IMR-90 (cell line): ENCODE measurements at places on chromosomes 13 and 19. TPM values are rescaled to one million over a fixed set of nuclear protein-coding genes. Genes with fewer than 3 reads are reported as not detected.

Gene KLK8
- not detected in 2 replicates for polyA plus RNA-seq

DNA sequence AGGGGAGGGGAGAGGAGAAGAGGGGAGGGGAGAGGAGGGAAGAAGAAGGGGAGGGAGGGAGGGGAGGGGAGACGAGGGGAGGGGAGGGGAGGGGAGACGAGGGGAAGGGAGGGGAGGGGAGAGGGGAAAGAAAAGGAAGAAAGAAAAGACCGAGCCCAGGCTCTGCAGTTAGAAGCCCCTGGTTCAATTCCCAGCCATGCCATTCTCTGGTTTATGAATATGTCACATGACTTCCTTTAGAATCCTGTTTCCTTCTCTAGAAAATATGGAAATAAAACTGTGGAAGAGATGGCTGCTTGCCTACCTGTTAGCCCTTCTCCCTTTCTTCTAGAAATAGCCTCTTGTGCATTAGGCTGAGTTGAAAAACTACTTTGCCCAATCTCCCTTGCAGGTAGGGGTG is 14.3 kb downstream of the TNNT1 start:
- no peak for DNase-seq
- no peak overlapping the region for H3K4me3 ChIP-seq
- peaks cover 29% of the 10 kb centered on the region for H3K27me3 ChIP-seq
- H3K4me1 ChIP-seq: no peaks in the 10 kb centered on the region
- no peaks in the 10 kb centered on the region for H3K36me3 ChIP-seq

GRCh38 chr13:80477661-80478443 is 136.9 kb upstream of the SPRY2 start:
- no peak for DNase-seq
- H3K27me3 ChIP-seq: no peaks in the 10 kb centered on the region
- H3K4me3 ChIP-seq: no peak overlapping the region
- no peak overlapping the region for H3K27ac ChIP-seq

GRCh38 chr13:25571237-25571636 is 199.5 kb downstream of the ATP8A2 start:
- no peak overlapping the region for H3K4me3 ChIP-seq
- DNase-seq: no peak
- H3K36me3 ChIP-seq: no peaks in the 10 kb centered on the region
- H3K4me1 ChIP-seq: no peaks in the 10 kb centered on the region
- H3K27me3 ChIP-seq: no peaks in the 10 kb centered on the region

Gene CASP14
- polyA plus RNA-seq: not detected in 2 replicates

GRCh38 chr19:2511991-2512390 is 36.1 kb downstream of the GADD45B start:
- no peaks in the 10 kb centered on the region for H3K27me3 ChIP-seq
- no peak overlapping the region for H3K4me3 ChIP-seq
- H3K4me1 ChIP-seq: peaks cover under 1% of the 10 kb centered on the region; the same call in 1 of the 2 replicates

Gene SPACA7
- polyA plus RNA-seq: not detected in 2 replicates

DNA sequence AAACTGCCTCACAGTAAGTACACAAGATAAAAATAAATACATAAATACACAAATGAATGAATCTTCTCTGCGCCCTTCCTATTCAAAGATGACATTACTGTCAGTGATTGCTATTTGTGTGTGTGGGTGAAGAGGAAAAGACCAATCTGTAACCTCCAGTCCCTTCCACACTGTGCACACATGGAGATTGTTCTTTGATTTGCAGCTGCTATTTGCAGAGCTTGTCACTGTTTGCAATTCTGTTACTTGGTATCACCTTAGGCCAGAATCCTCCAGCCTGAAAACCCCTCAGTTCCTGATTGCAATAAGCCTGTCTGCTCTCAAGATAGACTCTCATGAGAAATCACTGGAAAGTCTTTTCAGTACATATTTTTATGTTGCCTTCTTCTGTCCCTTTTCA is 1314.9 kb downstream of the PCDH9 start:
- no peak for DNase-seq
- no peak overlapping the region for H3K4me3 ChIP-seq
- H3K4me1 ChIP-seq: peaks cover 6% of the 10 kb centered on the region; the same call in 1 of the 2 replicates
- no peaks in the 10 kb centered on the region for H3K27me3 ChIP-seq
- no peak overlapping the region for H3K27ac ChIP-seq

GRCh38 chr13:20544201-20544923 is 18.7 kb upstream of the CRYL1 start:
- no peak for DNase-seq
- no peak overlapping the region for H3K4me3 ChIP-seq
- H3K27me3 ChIP-seq: no peaks in the 10 kb centered on the region
- no peaks in the 10 kb centered on the region for H3K4me1 ChIP-seq
- H3K36me3 ChIP-seq: no peaks in the 10 kb centered on the region

Gene CCNA1
- 0.07 TPM in 1 of 2 replicates, not detected in the other for polyA plus RNA-seq

DNA sequence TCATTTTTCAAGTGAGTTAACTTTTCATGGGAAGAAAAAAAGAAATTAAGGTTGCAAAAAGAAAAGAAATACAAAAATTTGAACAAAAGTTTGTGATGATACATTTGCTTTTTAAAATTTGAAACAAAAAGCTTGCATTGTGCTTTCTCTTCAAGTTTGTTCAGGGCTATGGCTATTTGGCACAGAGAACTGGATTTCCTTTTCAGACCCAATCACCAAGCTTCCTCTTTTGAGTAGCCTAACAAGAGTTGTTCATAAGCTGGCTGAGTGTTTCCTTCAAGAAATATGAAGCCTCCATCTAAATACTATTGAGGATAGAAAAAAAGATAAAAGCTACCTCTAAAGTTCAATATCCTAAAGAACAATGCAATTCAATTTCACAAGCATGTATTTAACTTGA is 787.8 kb downstream of the LIG4 start:
- no peak overlapping the region for H3K4me3 ChIP-seq
- no peak for DNase-seq
- H3K27ac ChIP-seq: no peak overlapping the region
- no peaks in the 10 kb centered on the region for H3K4me1 ChIP-seq

DNA sequence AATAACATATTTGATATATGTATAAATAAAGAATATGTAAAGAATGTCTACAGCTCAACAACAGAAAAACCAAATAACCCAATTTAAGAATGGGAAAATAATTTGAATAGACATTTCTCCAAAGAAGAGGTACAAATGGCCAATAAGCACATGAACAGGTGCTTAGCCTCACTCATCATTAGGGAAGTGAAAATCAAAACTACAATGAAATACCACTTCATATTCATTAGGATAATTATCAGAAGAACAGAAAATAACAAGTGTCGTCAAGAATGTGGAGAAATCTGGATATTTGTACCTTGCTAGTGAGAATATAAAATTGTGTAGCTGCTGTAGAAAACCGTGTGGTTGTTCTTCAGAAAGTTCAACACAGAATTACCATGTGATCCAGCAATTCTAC is 8.4 kb upstream of the SUPT20H start:
- no peak overlapping the region for H3K4me3 ChIP-seq
- no peaks in the 10 kb centered on the region for H3K36me3 ChIP-seq
- H3K27ac ChIP-seq: no peak overlapping the region
- DNase-seq: no peak

GRCh38 chr19:44841231-44841630 is 4.9 kb upstream of the NECTIN2 start:
- no peaks in the 10 kb centered on the region for H3K4me1 ChIP-seq
- H3K27me3 ChIP-seq: peaks cover 5% of the 10 kb centered on the region; the same call in 1 of the 2 replicates
- no peak overlapping the region for H3K27ac ChIP-seq
- no peak for DNase-seq
- no peak overlapping the region for H3K4me3 ChIP-seq
- no peaks in the 10 kb centered on the region for H3K36me3 ChIP-seq

- peaks cover 12% of the 10 kb centered on the region for H3K4me1 ChIP-seq
- no peak overlapping the region for H3K4me3 ChIP-seq
- H3K36me3 ChIP-seq: no peaks in the 10 kb centered on the region
- H3K27me3 ChIP-seq: no peaks in the 10 kb centered on the region; the same call in 1 of the 2 replicates
These were observed 4.9 kb upstream of the DMKN start for GRCh38 chr19:35518313-35518712.

DNA sequence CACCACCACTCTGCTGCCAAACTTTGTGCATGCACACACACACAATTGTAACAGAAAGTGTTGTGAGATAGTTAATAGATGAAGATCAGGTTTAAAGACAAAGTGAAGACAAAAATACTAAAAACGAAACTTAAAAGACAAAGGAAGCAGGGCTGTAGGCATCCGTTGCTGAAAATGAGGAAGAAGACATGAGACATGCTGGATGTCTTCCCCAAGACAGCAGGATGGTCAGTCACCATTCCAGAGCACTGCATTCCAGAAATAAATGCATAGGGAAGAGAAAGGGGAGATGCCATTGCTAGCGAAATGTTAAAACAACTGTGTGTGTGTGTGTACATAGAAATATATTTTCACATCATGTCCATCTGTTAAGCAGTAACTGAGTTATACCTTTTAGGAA is 520.1 kb downstream of the SUCLA2 start:
- H3K36me3 ChIP-seq: no peaks in the 10 kb centered on the region
- no peak overlapping the region for H3K4me3 ChIP-seq
- peaks cover 10% of the 10 kb centered on the region; the same call in 1 of the 2 replicates for H3K4me1 ChIP-seq
- peak overlapping the region; percentile 66; the same call in 1 of the 2 replicates for H3K27ac ChIP-seq

- peak within 1 kb of the TSS; percentile 44 for H3K4me3 ChIP-seq
- peaks cover 4% of the 10 kb centered on the region; the same call in 1 of the 2 replicates for H3K4me1 ChIP-seq
- H3K27me3 ChIP-seq: peaks cover 12% of the 10 kb centered on the region; the same call in 1 of the 2 replicates
- no peak within 1 kb of the TSS for H3K27ac ChIP-seq
These were observed at the start of gene KANK3 for GRCh38 chr19:8342684-8343482. Gene KANK3, minus strand, starts transcription at chr19:8343262. Its CDS starts 5,434 bp downstream, at chr19:8337828.

DNA sequence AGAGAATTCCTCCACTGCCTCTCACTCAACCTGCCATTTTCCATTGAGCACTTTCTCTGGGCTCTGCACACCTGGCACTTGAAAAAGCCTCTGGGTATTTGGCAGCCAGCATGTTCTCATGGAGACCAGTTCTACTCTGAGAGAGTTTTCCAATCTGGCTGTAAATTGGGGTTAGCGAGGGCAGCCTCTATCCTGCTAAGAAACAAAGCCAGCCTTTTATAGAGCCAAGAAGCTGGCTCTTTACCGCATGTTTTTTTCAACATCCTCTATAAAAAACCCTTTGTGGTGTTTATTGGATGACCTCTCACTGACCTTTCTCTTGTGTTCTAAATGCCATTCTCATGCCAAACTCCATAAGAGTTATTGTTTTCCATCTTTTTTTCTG is 52.6 kb upstream of the RCBTB2 start:
- no peak for DNase-seq
- H3K27ac ChIP-seq: no peak overlapping the region
- H3K4me1 ChIP-seq: no peaks in the 10 kb centered on the region
- no peak overlapping the region for H3K4me3 ChIP-seq

GRCh38 chr13:23797276-23797903 is 91.8 kb downstream of the MIPEP start:
- peak overlapping the region; percentile 77; the same call in 1 of the 2 replicates for H3K27ac ChIP-seq
- peaks cover 11% of the 10 kb centered on the region; the same call in 1 of the 2 replicates for H3K36me3 ChIP-seq
- no peak overlapping the region for H3K4me3 ChIP-seq
- no peak for DNase-seq
- no peaks in the 10 kb centered on the region for H3K27me3 ChIP-seq

DNA sequence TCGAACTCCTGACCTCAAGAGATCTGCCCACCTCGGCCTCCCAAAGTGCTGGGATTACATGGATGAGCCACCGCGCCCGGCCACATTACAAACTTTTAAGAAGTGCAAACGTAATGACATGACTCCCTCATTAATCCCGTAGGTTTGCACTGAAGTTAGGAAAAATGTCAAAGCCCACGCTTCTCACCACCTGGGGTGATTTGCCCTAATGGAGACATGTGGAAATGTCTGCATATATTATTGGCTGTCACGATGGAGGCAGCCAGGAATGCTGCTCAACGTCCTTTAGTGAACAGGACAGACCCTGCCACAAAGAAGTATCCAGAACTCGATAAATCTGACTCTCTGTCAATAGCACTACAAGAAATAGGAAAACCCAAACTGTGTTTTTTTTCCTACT is 21.0 kb downstream of the NLRP9 start:
- H3K27me3 ChIP-seq: no peaks in the 10 kb centered on the region
- no peak overlapping the region for H3K27ac ChIP-seq
- H3K36me3 ChIP-seq: no peaks in the 10 kb centered on the region
- no peak overlapping the region for H3K4me3 ChIP-seq
- no peaks in the 10 kb centered on the region for H3K4me1 ChIP-seq

DNA sequence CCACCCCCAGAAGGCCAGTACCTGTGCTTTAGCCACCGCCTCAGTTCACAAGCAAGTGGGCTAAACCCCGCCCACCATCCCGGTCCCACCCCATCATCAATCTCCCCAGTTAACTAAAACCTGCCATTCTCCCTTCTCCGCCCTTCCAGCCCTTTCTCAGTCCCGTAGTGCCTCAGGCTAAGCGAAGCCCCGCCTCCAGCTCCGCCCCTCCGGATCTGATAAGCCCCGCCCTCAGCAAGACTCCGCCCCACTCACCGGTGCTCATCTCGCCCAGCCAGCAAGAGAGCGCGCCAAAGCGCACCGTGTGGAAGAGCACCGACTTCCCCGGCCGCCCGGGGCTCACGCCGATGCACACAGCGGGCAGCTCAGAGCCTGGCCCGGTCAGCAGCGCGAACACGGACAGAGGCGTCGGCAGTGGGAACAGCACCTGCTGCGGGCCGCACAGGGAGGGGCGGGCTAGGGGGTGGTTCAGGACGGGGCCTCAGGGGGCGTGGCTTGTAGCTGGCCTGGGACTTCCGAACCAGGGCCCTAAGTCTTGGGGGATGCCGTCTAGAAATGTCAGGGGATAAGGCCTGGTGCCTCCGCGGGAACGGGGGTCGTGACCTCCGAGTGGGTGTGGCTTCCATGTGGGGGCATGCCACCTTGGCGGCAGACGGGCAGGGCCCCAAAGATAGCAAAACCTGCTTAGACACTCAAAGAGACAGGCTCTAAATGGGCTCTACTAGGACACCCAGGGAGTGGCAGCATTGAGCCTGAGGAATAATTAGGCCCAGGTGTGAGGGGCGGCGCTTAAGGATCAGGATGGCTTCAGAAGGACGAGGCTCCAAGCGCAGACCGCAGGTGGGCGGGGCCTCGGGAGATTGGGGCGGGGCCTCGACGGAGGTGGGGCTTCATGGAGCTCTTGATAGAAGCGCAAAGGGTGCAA is 21.4 kb downstream of the MAP4K1 start:
- H3K4me1 ChIP-seq: no peaks in the 10 kb centered on the region
- no peak overlapping the region for H3K4me3 ChIP-seq
- H3K27ac ChIP-seq: no peak overlapping the region
- no peaks in the 10 kb centered on the region for H3K36me3 ChIP-seq
- no peak for DNase-seq
- peaks cover 2% of the 10 kb centered on the region for H3K27me3 ChIP-seq

DNA sequence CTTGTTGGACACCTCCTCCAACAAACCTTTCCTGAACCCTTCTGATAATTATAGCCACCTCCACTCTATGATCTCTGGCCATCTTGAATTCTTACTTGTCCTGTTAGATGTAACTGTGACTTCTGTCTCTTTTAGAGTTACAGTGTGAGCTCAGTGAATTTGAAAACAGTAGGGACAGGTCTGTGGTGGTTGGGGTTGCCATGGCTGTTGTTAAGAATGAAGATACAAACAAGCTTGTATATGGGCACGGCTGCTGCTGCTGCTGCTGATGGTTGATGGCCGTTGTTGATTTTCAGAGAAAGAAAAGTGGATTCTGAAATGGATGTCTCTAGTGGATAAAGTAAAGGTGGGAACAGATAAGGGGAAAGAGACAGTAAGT is 101.5 kb downstream of the STARD13 start:
- DNase-seq: no peak
- no peak overlapping the region for H3K27ac ChIP-seq
- no peak overlapping the region for H3K4me3 ChIP-seq
- peaks cover 33% of the 10 kb centered on the region for H3K4me1 ChIP-seq
